ENCODE measurements at places on chromosomes 16 and 17.

GRCh38 chr17:623121-623520 lies 91.5 kb downstream of the VPS53 start:
- no peak for DNase-seq

GRCh38 chr17:72566671-72567484 lies 446.1 kb downstream of the SOX9 start:
- no peak for DNase-seq

- no peak for DNase-seq
These were observed 531.9 kb downstream of the GRIN2A start for GRCh38 chr16:9650284-9650683.

DNA sequence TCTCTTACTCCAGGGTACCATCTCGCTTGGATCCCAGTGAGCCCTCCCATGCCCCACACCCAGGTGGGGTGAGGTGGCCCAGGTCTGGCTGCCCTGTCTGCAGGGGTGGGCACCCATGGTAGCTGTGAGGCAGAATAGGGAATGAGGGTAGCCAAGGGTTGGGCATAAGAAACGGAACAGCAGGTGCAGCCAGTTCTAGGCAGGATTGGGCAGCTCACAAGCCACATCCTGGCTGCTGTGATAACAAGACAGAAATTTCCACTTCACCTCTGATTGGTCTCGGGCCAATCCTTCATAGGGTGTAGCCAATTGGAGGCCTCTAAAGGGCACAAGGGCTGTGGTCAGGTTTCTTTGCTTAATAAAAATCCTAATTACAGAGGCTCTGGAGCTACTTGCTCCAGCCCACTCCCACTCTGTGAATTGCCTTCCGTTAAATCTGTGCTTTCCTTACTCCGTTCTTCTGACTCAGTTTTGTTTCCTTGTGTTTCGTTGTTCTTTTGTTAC lies 1.5 kb upstream of the ARHGDIG start:
- DNase-seq = peak; percentile 53

DNA sequence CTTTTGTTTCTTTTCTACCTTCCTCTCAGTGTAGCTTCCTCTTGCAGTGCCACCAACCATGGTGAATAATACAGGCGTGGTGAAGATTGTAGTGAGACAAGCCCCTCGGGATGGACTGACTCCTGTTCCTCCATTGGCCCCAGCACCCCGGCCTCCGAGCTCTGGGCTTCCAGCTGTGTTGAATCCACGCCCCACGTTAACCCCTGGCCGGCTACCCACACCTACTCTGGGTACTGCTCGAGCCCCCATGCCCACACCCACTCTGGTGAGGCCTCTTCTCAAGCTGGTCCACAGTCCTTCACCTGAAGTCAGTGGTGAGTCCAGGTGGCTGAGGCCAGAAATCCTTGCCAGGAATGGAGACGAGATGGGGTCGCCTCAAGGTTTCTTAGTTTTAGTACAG lies 23.9 kb downstream of the SRCAP start:
- no peak for DNase-seq

- DNase-seq = no peak
These were observed 5.1 kb downstream of the RAMP2 start for GRCh38 chr17:42766124-42766523.

Measured in NCI-H2029 treated with DMSO at 0.1 percent for 48 hours (cell line).